AML-193 (cell line): ENCODE measurements at places on chromosomes 11 and 22.

- DNase-seq, result no peak
These were observed 5.3 kb downstream of the EXPH5 start for GRCh38 chr11:108588287-108588686.

GRCh38 chr11:87035976-87036583 is 1.7 kb upstream of the TMEM135 start:
- DNase-seq, result no peak

- no peak for DNase-seq
These were observed 282.8 kb downstream of the MN1 start for GRCh38 chr22:27518531-27519340.

DNA sequence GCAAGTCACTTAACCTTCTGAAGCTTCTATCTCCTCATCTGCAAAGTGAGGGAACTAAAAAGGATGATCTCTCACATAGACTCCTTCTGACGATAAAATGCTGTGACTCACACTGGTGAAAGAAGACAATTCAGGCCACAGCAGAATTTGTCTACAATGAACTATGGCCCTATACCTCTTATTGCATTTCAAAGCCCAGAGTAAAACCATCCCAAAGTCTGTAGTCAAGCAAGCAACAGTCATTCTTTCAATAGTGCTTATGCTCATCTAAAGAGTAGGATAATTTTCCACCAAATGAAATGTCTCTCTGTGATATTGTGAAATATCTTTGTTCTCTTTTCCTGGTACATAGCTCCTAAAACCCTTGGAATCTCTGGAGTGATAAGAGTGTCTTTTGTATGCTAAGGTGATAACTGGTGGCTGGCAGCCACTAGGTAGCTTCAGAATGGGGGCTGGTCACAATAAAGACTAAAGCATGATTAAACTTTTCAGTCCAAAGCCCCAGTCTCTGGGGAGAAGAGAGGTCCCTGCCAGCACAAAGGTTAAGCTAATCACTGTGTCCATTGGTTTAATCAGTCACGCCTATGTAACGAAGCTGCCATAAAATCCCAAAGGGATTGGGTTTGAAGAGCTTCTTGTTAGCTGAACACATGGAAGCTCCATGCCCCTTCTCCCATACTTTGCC is 30.8 kb downstream of the SYTL2 start:
- no peak for DNase-seq

DNA sequence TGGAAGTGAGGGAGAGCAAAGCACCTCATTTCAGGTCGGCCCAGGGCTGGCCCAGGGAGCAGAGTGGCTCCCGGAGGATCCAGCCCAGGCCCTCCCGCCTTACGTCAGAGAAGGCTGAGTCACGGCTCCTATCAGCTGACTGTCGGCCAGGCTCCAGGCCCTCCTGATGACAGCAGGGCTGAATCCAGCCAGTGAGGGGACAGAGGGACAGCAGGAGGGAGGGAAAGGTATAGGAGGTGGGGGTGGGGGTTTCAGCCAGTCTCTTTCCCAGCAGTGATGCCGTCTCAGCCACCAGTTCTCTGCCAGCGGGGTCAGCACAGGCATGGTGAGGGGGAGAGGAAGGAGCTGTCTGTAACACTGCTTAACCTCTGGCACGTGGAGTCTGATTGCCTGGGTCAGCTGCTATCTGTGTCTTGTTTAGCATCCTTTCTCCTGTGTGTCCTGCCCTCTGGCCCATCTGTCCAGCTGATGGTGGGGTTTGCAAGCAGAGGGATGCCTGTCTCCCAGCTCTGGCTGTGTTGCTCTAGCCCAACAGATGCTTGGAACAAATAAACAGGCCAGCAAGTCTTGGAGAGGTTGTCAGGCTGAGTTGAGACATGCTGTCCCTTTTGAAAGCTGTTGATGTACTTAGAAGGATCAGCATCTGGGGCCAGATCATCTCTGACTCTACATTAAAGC is 74.0 kb downstream of the ADAMTS15 start:
- no peak for DNase-seq

DNA sequence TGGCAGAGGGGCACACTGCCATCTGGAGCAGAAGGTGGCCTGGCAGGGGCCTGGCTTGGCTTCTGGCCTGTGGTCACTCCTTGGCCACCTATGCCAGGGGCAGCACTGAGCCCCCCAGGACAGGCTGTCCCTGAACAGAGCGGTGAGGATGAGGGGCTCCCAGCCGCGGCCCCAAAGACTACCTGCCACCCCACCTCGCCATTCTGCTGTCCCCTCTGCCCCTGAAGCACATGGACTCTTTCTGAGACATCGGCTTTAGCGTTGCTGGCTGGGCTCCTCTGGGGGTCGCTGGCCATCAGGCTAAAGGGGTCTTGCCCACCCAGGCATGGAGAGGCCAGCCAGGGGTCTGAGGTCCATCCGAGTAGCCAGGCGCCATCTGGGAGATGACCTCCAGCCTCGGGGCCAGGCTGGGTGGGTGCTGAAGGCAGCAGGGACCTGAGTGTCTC is 87.8 kb downstream of the WNT7B start:
- no peak for DNase-seq

GRCh38 chr11:121552154-121552553 is 99.4 kb upstream of the SORL1-AS1 start:
- no peak for DNase-seq

DNA sequence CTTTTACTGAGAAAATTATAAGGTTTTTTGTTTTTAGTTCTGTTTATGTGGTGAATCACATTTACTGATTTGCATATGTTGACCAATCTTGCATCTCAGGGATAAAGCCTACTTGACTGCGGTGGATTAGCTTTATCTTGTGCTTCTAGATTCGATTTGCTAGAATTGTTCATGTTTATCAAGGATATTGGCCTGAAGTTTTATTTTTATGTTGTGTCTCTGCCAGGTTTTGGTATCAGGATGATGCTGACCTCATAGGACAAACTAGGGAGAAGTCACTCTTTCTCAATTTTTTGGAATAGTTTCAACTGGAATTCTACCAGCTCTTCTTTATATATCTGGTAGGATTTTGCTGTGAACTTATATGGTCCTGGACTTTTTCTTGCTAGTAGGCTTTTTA is 504.8 kb downstream of the ETS1 start:
- DNase-seq, result no peak

DNA sequence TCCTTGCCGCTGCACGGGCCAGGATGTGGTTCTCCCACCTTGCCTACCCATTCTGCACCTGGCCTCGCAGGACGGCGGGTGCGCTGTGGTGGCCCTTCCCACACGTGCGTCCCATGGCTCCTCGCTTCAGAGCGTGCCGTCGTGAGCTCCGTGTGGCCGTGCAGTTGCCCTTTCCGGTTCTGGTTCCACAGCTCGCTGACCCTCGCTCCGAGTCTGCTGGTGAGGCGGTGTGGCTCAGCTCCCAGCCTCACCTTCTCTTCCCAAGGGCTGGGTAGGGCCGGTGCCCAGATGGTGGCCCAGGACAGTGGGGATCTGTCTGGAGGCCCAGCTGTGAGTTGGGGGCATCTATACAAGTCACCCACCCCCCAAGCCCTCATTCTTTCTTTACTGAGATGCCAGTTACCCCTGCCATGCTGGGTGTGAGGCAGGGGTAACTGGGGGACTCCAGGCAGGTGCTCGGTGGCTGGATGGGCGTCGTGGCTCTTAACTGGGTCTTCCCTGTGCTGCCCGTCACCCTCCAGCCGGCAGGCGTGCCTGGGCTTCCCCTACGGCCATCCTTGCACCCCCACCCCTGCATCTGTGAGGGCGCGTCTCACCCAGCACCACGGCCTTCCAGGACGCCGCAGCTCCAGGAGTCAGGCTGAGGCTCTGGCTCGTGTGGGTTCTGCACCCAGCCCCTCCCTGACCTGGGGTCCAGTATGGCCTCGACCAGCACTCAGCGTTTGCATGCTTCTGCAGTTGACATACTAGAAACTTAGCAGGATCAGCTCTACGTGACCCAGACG is 395.2 kb downstream of the TBC1D22A start:
- DNase-seq, result no peak

DNA sequence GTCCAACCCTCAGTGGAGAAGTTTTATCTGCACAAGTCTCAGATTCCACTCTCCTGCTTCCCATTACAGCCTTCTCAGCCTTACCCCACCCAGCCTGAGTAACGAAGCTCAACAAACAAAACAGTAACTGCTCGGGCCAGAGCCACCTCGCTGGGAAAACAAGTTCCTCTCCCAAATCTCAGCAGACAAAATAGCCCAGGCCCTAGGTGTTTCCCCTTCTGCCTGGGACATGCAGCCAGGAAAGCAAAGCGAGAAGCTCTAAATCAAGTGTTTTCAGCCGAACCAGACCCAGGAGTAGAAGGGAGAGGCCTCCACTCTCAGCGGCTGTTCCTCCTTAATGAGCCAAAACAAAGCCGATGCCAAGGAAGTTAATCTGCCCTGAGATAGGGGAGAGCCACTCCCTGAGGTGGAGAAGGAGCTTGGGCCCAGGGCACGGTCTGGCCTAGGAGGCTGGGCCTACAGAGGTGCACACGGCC is 44.0 kb downstream of the LIF start:
- DNase-seq, result no peak

DNA sequence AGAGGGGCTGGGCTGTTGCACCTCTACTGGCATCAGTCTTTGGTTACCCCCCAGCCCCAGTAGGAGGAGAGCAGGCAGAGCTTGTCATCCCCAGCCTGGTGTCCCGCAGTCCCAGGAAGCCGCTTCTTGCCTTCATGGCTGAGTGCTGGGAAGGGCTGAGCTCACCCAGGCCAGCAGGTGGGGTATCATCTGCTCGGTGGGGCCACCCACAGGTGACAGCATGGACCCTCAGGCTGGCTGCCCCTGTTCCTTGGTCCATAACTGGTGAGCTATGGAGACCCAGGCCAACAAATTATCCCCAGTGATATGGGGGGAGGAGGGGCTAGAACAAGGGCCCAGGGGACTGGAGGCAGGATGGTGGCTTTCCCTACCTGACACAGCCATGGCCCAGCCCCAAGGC is 6.5 kb upstream of the RHOD start:
- DNase-seq, result no peak

- no peak for DNase-seq
These were observed 12.6 kb downstream of the KLHL35 start for GRCh38 chr11:75420224-75421034.
